Hematopoietic multipotent progenitor cell treated with erythropoietin and hydrocortisone succinate and interleukin-3 and kit ligand, for 17 days (in vitro differentiated cells): ENCODE measurements at places on chromosomes 13 and 19.

DNA sequence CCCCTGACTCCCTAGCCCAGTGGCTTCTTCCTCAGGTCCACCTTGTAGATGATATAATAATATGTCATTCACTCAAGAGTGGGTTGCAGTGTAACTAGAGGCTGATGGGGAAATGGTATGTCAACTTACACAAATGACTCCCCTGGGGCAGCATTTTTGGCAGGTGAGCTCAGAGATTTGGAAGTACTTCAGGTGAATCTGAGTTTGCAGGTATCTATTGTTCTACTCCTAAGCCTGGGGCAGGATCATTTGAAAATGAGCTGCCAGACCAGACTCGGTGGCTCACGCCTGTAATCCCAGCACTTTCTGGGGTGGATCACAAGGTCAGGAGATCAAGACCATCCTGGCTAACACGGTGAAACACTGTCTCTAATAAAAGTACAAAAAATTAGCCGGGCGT lies 11.6 kb upstream of the CNMD start:
- no peak for DNase-seq

- DNase-seq = no peak
Observed at GRCh38 chr19:49809941-49810389, 3.1 kb downstream of the FUZ start.

DNA sequence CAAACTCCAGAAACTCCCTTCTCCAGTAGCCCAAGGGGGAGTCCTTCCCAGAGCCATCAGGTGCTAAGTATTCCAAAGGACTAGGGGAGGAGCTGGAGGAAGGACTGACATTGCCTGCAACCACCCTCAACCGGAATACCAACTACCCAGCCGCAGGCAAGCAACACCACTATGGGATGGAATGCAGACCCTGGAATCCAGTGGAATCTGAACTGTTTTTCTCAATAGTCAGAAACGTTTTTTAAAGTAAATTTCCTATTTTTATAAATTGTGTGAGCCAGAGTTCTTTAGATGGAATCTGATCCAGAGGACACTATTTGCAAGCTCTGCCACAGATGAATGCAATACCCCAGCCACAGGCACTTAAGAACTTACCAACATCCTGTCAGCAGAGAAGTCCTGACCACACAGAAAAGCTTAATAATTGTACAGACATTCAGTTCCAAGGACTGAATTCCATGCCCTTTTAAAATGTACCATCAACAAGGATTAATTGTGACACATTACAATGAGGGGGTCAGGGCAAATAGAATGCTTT lies 92.1 kb downstream of the USP12 start:
- DNase-seq = no peak

- no peak for DNase-seq
Observed at GRCh38 chr13:97116754-97117153, 105.4 kb upstream of the MBNL2 start.

- DNase-seq = no peak
Observed at GRCh38 chr19:13712767-13713201, 51.5 kb upstream of the MRI1 start.

GRCh38 chr13:72745260-72745659 lies 17.5 kb downstream of the BORA start:
- DNase-seq = no peak

GRCh38 chr13:22320991-22321390 lies 650.1 kb downstream of the FGF9 start:
- no peak for DNase-seq

GRCh38 chr13:79776531-79777295 lies 295.8 kb downstream of the NDFIP2 start:
- DNase-seq = no peak

DNA sequence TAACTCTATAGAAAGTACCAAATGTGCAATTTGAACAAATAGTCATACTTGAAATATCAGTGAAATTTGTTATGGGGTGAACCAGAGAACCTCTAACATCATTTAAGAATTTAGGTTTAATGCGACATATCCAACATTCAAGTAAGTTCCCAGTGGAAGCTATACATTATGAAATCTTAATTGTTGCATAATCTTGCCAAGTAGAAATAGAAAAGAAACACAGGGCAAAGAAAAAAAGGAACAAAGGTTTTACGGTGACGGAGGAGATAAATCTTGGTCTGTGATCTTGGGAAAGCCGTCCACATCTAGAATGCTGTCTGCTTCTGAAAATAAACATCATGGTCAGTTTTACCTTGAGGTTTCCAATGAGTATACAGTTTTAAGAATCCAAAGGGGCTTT lies 445.7 kb downstream of the RFC3 start:
- DNase-seq = no peak

GRCh38 chr19:56687031-56687430 lies 15.5 kb upstream of the ZNF835 start:
- DNase-seq = no peak

- no peak for DNase-seq
Observed at GRCh38 chr13:101451641-101452040, 834 bp upstream of the ITGBL1 start.

GRCh38 chr19:52231154-52231910 lies 38.1 kb upstream of the ZNF766 start:
- no peak for DNase-seq

GRCh38 chr13:51057906-51058305 lies 53.2 kb downstream of the C13orf42 start:
- DNase-seq = no peak

GRCh38 chr13:23748109-23748990 lies 140.8 kb downstream of the MIPEP start:
- no peak for DNase-seq

- DNase-seq = no peak
Observed at GRCh38 chr13:66853564-66853963, 376.6 kb downstream of the PCDH9 start.

DNA sequence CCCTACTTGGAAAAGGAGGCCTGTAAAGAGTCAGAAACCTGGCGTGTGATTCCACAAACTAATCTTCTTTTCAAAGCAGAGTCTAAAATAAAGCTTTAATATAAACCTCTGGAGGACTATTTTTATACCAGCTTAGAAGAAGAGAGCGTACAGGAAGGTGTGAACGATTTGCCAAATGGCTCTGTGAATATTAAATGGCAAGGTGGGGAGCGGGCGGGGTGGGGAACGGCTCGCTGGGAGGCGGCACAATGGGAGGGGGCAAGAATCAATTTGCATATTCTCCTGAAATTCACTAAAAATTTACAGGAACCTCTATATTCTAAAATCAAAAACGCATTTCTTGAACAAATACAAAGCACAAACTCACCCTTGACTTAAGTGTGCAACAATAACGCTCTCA lies 982 bp downstream of the ZNF780B start:
- no peak for DNase-seq

DNA sequence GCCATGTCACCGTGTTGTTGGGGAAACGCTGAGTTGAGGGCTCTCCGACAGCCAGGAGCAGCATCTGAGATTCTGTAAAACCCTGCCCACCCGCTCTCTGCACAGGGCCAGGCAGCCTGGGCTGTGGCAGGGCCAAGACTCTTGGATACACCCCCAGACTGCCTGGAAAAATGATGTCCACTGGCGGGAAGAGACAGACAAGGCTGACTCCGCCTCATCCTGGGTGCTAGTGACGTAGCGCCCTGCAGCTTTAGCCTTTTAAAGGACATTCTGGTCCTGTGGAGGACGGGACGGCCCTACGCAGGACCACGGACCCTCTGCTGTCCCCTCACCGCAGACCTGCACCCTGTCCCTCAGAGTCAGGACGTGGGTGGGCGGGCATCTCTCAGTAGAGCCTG lies 20.7 kb upstream of the LILRA2 start:
- no peak for DNase-seq

- DNase-seq = peak; percentile 90
Observed at GRCh38 chr19:14405758-14406644, 13.1 kb downstream of the DDX39A start.

GRCh38 chr19:20787786-20788185 lies 11.7 kb downstream of the ZNF66 start:
- no peak for DNase-seq

- no peak for DNase-seq
Observed at GRCh38 chr13:78054157-78054556, 135.5 kb upstream of the EDNRB start.

DNA sequence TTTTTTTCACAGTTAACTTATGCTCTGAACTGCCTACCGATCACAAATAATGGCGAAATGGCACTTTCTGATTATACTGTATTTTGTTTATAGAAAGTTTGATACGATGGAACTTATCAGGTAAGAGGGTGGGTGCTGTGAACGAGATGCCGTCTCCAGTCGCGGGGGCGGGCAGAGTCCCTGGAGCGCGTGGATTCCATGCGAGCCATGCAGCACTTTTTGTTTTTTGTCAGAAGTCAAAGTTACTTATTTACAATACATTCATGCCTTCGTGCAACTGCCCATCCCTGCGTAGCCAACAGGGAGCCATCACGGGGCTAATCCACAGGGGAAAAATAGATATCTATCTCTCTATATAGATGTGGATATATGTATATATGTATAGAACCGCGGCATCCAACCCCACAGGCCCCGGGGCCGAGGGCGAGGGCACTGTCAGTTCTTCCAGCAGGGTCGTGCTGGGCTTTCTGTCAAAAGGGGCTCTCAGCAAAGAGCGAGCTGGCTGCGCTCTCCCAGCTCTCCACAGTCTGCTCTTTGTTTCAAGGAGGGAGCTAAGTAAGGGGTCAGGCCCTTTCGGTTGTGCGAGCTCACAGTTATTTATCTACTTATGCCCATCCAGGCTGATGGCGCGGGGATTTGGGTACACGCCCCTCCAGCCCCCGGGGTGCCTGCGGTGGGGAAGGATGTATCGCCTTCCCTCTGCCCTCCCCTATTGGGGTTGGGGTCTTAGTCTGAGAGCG lies 3.4 kb downstream of the SLITRK1 start:
- no peak for DNase-seq

DNA sequence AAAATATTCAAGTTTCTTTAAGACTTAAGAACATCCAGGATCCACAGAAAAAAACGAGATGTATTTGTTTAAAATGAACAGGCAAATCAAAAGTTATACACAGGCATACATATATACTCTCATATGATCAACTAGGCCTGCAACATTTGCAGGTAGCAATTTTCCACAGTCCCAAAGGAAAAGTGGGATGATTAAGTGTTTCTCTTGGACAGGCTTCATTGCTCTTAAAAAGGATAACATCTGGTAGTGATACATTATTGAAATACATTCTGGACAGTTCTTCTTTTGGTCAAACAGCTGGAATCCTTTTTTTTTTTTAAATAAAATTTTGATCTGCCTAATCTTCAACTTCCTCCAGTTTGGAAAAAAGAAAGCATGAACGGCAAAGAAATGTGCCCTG lies 114.8 kb upstream of the TDRD3 start:
- DNase-seq = no peak

DNA sequence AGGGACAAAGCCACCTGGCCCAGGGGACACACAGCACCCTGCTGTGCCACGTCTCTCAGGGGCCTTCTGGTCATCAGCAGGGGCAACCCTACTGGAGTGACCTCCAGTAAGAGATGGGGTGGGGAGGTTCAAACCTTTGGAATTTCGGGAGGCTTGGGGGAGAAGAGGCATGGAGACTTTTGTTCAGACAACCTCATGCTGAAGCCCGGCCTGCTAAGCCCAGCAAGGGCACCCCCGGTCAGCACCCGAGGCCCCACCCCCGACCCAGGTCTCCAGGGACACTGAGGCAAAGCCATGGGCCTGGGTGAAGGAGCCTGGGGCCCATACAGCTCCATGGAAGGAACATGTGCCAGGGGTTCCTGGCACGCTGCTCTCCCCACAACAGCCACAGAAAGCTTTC lies 23.3 kb downstream of the ZNF787 start:
- DNase-seq = no peak

DNA sequence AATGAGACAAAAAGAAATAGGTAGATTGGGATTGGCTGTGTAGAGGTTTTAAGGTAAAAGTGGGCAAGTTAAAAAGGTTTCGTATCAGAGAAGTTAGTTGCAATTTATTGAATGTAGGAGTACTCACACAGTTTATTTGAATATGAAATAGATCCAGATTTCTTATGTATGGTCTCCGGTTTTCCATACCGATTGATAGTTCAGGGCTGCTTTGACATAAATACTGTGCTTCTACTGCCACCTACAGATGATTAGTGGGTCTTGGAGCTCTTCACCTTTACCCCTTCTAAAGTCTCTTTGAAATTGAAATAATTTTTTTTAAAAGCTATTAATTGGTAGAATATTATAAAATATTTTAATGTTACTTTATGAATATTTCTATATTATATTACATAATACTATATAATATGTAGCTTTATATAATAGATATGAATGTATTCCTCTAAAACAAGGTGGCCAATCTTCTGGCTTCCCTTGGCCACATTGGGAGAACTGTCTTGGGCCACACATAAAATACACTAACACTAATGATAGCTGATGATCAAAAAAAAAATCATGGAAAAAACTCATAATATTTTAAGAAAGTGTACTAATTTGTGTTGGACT lies 7.7 kb upstream of the GPR18 start:
- DNase-seq = peak; percentile 80

GRCh38 chr13:27923794-27924528 lies 4.2 kb downstream of the PDX1 start:
- DNase-seq = no peak

- DNase-seq = no peak
Observed at GRCh38 chr13:48113756-48114130, 18.8 kb upstream of the MED4 start.

DNA sequence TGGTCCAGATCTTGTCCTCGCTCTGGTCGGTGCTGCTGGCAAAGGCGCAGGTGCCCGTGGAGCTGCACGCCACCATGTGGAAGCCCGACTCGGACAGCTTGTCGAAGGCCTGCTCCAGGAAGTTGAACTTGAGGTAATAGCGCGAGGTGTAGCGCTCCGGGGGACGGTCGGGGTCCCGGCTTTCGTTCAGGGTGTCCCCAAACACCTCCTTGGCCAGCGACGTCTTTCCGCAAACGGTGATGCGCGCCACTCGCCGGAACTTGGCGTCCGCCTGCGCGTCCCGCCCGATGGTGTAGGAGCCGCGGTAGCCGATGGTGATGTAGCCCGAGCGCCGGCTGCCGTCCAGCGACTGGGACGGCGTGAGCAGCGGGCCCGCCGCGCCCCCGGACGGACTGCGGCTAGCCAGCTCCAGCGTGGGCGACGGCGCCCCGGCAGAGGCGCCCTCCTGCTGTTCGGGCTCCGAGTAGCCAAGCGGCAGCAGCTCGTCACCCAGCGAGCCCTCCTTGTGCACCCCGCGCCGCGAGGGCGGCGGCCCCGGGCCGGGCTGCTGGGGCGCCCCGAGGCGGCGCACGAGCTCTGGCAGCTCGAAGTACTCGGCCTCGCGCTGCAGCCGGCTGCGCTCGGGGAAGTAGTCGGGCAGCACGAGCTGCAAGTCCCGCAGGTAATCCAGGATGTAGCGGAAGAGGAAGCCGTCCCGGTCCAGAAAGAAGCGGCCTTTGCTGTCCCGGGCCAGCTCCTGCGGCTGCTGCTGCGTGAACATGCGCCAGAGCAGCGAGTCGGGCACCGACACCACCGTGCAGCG lies 801 bp downstream of the KCTD12 start:
- DNase-seq = no peak

DNA sequence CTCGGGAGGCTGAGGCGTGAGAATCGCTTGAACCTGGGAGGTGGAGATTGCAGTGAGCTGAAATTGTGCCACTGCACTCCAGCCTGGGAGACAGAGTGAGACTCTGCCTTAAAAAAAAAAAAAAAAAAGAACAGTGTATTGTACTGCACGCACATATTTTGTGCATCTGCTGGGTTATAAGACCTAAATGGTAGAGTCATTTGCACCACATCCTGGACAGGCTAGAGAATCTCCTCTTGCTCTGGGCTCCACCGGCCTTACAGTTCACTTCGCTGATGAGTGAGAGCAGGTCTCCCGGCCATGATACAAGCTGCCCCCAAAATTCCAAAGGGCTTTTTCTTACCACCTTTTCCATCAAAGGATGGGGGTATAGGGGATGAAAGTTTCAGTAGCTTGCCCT lies 7.2 kb upstream of the SAE1 start:
- no peak for DNase-seq

- DNase-seq = peak; percentile 82
Observed at GRCh38 chr19:36489920-36490415, 607 bp upstream of the ZNF566 start.
